ENCODE measurements at places on chromosomes 2 and 18.

DNA sequence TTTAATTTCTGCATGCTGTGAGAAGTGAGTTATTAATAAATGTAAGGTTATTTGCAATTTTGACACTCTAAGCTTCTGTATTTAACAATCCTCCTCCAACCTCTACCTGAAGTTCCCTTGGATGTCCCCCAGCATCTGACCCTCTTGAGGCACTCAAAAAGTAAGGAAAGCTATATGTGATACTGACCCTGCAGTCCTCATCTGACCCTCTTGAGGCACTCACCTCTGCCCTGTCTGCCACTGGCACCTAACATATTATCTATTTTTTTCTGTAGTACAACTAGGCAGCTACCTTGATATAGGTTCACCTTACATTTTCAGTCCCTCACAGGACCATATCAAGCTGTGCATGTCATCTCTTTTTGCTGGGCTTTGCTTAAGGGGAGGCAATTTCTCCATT, 583.4 kb upstream of the PKDCC start:
- ATAC-seq, result no peak

DNA sequence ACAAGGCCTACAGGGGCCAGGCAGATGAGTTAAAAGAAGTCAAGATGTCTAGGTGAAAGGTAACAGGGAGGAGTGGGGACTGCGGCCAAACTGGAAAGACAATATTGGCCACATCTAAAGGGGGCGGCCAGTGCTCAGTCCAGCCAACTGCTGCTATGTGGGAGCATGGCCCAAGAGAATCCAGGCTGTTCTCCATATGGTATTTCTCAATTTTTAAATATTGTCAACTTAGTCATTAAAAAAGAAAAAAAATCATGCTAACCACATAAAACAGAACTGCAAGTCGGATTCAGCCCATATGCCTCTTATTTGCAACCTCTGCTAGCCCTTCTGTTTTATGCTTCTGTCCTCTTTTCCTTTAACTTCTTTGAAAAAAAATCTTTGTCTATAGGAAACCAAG, 14.8 kb downstream of the TRABD2A start:
- no peak for ATAC-seq

GRCh38 chr2:36445185-36445866, 89.7 kb downstream of the CRIM1 start:
- ATAC-seq, result no peak

DNA sequence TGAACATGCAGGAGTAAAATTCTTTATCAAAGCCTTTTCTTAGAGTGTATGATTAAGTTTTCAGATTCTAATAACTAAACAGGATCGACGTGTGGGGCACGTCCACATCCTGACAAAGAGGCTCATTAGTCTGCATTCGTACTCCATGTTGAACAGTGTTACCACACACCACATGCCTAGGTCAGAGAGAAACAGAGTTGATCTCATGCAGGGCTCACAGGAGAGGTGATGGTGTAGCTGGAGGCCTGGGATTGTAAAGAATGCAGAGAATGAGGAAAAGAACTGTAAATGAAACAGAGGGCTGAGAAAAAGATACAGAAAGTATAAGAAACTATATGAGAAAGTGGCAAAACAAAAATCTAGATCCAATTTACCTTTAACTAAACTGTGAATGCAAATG, 632.5 kb downstream of the BCL11A start:
- no peak for ATAC-seq

DNA sequence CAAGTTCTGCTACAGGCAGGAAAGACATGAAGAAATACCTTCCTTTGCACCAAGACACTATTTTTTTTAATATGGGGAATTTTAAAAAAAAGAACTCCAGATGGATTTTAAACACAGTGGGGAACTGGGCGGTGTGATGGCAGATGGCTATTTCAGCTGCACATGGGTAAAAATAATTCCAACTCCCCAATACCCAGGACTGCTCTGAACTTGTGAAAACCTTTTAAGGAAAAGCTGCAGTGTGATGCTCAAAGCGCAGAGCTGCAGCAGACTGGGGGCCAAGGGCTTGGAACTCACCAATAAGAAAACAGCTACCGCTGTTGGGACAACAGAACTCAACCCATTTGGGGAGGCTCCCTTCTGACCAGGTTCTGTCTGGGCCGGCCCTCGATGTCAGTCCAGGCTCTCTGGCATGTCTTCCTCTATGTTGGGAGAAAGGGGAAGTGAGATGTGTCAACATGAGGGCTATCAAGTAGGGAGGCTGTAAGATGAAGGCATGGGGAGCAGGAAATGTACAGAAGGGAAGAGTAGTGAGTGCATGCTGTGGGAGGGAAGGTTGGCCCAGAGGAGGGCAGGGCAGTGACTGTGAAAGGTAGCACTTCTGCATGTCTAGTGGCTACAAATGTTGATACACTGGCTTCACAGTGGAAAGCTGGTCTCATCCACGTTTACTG, 64.0 kb upstream of the SLC14A2 start:
- no peak for ATAC-seq

GRCh38 chr2:183195998-183196409, 71.8 kb downstream of the NUP35 start:
- ATAC-seq, result no peak
